Ascending aorta (tissue), 2 donors: ENCODE measurements at places on chromosomes 3 and 15.

- DNase-seq, result no peak
These were observed 32.4 kb upstream of the PIK3R4 start for GRCh38 chr3:130779031-130779430.

DNA sequence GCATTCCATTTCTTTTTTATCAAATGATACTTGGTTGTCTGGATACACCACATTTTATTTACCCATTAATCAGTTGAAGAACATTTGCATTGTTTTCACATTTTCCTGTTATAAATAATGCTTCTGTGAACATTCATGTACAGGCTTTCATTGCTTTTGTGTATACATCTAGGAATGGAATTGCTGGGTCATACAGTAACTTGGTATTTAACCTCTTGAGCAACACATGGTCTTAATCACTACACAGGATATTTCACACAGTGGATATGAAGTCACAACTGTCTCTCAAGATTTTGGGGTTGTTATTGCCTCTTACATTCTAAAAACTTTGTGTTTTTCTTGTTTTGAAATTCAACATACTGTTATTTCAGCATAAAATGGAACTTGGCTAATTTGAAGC is 48.2 kb downstream of the C3orf85 start:
- DNase-seq, result no peak

- no peak for DNase-seq
These were observed 739 bp downstream of the SNRPN start for GRCh38 chr15:24955531-24955921.

DNA sequence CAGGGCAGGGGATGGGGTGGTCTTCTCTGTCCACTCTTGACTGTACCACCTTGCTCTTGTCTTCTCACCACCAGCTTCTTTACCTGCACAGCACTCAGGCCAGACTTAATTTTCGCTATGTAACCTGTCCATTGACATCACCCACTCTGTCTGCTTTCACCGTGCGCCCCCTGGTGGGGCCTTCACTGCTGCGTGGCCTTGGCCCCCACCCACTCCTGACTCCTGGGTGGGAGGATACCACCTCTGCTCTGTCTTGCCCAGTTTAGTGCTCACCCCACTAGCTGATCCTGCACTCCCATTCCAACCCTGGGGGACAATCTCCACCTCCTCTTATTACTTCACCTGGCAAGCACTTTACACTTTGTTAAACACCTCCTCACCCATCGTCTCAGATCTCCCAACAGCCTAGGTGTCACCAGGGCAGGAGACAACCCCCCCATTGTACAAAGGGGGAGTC is 17.7 kb downstream of the PTH1R start:
- DNase-seq, result no peak

DNA sequence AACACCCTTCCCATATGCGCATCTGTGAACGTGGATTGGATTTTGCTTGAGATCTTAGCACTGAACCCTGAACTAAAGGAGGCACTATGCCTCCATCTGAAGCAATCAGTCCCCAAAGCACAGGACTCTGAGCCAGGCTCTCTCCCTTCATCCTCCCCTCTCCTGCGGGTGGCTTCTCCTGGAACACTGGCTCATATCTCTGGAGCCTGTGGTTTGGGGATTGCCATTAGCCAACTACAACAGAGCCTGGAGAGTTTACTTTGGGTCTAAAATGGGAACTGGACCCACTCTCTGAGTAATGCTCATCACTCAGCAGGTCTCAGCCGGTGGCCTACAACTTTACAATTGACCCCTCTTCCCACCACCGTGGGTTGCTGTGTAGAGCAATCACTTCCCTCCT is 190.8 kb upstream of the HES1 start:
- no peak for DNase-seq

GRCh38 chr15:66196602-66197001 is 56.9 kb downstream of the MEGF11 start:
- DNase-seq, result no peak

- DNase-seq, result no peak
These were observed 138.1 kb downstream of the GREM1 start for GRCh38 chr15:32855942-32856341.

- DNase-seq, result no peak
These were observed 75.9 kb downstream of the BOC start for GRCh38 chr3:113287111-113287802.

DNA sequence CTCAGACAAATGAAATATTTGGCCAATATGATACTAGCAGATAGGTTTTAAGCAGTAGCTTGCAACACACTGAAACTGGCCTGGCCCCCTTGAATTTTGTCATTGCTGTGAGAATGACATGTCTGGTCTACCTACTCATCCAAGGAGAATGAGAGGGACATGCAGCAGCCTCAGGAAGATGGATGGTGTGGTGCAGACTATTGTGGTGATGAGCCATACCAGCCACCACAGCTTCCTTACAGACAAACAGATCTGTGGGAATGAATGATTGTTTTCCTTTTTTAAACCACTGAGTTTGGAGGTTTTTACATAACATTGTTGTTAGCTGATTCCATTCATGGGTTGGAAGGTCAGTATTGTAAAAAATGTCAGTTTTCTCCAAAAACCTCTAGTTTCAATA is 133.7 kb upstream of the POU1F1 start:
- DNase-seq, result no peak

DNA sequence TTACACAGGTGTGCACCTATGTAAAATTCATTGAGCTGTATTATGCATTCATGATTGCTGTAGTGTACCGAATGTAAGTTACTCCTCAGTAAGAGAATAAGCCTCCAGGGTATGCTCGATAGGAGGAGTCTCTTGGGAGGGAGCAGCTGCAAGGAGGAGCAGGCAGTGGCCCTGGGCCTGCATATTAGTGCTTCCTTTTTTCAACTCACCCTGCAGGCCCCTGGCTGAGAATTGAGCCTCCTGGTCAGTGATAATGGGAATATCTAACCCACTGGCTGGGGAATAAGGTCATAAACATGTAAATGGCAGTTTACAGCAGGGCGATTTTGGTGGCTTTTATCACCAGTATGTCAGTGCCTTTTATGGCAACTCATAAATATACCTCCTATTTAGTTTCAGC is 21.7 kb upstream of the SFMBT1 start:
- DNase-seq, result no peak

GRCh38 chr3:137217733-137218132 is 259.9 kb downstream of the IL20RB start:
- no peak for DNase-seq

DNA sequence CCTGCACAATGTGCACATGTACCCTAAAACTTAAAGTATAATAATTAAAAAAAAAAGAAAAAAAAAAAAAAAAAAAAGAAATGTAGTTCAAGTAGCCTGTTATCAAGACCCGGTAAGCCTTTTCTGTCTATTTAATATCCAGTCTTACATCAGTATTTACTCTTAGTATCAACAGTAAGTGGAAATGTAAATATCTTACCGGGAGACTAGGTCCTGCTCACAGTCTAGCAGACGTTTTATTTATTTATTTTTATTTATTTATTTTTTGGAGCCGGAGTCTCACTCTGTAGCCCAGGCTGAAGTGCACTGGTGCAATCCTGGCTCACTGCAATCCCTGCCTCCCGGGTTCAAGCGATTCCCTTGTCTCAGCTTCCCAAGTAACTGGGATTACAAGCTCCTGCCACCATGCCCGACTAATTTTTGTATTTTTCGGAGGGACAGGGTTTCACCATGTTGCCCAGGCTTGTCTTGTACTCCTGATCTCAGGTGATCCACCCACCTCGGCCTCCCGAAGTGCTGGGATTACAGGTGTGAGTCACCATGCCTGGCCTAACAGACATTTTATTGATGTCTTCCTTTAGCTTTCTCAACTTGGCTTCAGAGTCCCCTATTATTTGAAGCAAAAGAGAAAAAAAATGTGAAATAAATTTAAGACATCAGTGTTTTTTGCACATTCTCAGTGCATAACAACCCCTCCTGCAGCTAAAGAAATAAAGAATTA is 19.9 kb downstream of the C2CD4B start:
- DNase-seq, result no peak

DNA sequence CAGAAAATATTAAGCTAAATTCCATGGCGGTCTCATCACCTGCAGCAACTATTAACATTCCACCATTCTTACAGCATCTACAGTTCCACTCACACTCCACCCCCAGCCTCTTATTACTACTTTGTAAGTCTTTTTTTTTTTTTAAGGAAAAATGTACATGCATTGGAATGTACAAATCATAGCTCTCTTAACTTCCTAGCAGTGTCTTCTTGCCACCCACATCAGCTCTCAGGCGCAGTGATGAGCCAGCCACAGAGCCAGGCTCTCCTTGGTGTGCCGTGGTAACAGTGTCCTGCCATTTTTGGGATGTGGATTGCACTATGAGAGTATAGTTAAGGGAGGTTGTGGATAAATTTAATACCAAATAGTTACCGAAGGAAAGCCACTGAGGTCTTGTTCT is 17.8 kb downstream of the ABHD17C start:
- no peak for DNase-seq

DNA sequence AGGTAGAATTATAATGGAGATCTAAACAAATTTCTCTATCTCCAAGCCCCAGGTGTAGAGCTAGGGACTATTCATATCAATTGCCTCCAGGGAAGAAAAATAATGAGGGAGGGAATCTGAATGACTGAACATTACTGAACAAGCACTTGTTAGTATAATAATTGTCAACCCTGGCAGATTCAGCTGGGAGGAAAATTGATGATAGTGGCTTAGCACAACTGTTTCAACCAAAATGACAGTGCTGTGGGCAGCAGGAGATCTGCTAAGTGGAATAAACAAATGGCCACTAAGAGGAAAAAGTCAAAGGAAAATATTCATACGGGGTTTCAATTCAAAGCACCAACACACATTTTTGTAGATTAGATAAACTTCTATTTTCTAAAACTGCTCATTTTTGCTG is 294.9 kb upstream of the ZNF385D start:
- no peak for DNase-seq

DNA sequence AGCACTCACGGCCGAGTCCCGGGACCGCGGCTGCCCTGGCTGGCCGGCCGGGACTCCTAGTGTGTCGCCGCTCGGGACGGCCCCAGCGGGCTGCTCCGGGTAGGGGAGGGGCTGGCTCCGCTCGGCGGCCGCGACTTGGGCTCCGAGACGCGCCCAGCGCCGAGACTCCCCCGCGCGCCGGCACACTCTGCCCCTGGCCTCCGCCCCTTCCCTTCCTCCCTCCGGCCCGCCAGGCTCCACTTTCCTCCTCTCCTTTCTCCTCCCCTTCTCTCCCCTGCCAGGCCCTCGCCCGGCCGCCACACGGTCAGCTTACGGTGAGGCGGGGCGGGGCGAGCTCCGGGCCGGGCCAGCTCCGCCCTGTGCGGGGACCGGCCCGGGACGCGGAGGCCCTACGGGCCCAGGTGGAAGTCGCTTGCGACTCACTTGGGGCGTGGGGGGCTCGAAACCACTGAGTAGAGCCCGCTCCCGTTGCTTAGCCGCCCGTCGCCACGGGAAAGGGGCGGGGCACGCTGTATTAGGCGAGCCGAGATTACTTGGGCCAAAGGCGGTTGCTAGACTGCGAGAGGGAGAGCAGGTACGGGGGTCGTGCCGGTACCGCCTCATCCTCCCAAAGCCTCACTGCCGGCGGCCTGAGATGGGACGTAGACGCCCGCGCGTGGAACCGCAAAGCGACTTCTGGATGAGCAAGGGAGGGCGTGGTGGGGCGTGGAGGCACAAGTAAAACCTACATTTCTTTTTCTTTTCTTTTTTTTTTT is at the start of gene ITGB5:
ITGB5 (minus strand) TSS at position 189 of the 755 bp plus-strand sequence. CDS start 365 bp downstream, outside the sequence.
- peak; percentile 47 for DNase-seq

GRCh38 chr15:75104804-75105557 is 81.6 kb downstream of the PPCDC start:
- no peak for DNase-seq

GRCh38 chr15:40439960-40440742 is 602 bp upstream of the BAHD1 start:
- no peak for DNase-seq

- no peak for DNase-seq
These were observed 132.5 kb downstream of the EPHB1 start for GRCh38 chr3:134927599-134927998.

- DNase-seq, result no peak
These were observed 265.9 kb downstream of the CD47 start for GRCh38 chr3:107824822-107825371.

GRCh38 chr15:40736575-40736974 is 18.5 kb downstream of the RMDN3 start:
- no peak for DNase-seq

GRCh38 chr3:39379778-39380155 is 3.4 kb upstream of the SLC25A38 start:
- DNase-seq, result no peak

DNA sequence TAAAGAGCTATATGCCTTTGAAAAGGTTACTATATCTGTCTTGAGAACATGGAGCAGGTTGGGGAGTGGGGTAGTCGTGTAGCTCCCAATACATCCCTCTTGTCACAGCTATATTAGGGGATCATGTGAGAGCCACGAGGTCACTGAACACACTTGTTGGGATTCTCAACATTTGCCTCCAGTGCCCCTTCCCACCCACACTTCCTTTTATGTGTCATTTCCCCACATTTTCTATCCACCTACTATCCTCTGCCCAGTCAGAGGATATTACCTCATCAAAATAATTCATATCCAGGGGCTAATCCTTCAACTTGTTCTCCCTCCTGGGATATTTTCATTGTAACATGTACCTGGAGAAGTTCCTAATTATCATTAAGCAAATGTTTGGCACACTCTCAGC is 85.0 kb downstream of the CYP19A1 start:
- DNase-seq, result no peak

GRCh38 chr3:111936191-111936841 is 42.5 kb upstream of the ABHD10 start:
- no peak for DNase-seq

DNA sequence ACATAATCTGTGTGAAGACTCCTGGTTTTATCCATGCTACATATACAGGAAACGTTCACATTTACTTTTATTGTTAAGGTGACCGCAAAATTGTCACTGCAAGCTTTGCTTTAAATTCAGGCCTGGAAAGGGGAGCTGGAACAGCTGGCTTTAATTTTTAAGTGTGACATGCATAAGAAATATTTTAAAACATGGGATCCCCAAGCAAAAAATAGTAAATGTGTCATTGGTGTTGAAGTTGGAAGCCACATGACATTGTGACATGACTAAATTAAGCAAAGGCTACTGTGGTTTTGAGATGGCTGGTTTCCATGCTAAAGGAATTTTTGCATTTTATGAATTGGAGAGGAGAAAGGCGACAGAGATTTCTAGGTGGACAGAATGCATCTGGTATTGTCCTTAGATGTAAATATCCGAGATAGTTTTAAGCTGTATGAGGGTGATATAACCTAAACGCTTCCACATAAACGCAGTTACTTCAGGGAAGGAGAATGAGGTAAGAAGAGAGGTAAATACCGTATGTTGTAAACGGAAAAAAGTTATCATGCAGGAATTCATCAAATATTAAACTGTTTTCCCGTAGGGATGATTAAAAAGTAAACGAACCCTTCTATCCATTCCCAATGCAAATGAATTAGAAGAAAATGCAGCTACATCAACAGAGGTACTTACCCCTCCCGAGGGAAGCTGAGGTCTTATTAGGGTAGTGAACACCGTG is 927 bp upstream of the FYTTD1 start:
- DNase-seq, result no peak

DNA sequence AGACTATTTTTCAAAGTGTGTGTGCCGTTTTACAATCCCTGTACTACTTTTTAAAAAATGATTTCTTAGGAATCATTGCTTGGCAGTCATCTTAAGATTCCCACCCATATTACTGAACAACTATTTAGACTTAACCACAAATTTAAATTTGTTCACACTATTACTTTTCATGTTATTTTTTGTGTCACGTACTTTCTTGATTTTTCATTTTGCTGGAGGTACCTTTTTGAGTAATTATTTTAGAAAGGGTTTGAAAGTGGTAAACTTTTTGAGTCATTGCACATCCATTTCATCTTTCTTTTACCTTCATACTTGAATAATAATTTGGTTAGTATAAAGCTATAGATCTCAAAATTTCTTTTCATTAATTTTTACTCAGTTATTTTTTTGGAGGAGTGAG is 16.9 kb downstream of the CMTM8 start:
- DNase-seq, result no peak
